PC-3 (cell line): ENCODE measurements at places on chromosomes 6 and 20. TPM values are rescaled to one million over a fixed set of nuclear protein-coding genes. Genes with fewer than 3 reads are reported as not detected.

DNA sequence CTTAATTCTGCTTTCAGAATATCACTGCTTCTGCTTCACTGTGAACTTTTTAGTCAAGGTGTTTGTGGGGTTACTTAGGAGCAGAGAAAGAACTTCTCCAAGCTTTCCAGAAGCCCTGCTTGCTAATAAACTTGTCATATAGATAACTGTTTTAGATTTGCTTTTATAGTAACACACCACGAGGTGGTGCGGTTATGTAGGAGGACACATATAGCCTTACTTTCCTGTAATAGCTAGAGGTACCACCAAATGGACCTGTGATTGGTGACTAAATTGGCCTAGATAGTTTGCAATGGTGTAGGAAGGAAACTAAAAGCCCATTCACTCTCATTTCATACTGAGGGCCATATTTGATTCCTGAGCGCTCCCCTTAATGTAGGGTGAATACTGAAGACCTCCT, 52.3 kb upstream of the BCLAF1 start:
- no peak overlapping the region for H3K4me3 ChIP-seq
- H3K27me3 ChIP-seq = no peaks in the 10 kb centered on the region
- peaks cover 3% of the 10 kb centered on the region; the same call in 1 of the 2 replicates for H3K4me1 ChIP-seq
- no peak overlapping the region for H3K27ac ChIP-seq
- no peaks in the 10 kb centered on the region for H3K36me3 ChIP-seq

DNA sequence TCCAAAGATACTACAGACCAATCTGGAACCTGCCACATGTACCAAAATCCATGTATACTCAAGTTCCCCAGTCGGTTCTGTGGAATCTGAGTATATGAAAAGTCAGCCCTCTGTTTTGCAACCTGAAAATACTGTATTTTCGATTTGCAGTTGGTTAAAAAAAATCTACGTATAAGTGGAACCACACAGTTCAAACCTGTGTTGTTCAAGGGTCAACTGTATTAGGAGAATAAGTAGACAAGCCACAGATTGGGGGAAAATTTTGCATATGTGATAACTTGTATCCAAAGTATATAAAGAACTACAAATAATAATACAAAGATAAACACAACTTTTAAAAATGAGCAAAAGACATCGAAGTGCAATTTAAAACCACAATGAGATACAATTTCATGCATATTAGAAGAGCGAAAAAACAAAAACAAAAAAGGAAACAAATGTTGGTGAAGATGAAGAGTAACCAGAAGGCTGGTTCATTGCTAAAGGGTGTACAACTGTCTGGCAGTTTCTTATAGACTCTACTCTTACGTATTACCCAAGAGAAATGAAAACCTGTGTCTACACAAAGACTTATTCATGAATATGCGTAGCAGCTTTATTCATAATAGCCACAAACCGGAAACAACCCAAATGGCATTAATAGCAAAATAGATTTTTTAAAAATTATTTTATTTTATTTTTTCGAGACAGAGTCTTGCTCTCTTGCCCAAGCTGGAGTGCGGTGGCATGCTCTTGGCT, 180.8 kb downstream of the BCAS1 start:
- H3K27ac ChIP-seq = peak overlapping the region; percentile 52; the same call in 1 of the 2 replicates
- H3K4me1 ChIP-seq = peaks cover 57% of the 10 kb centered on the region
- DNase-seq = no peak

- no peaks in the 10 kb centered on the region for H3K27me3 ChIP-seq
- H3K4me3 ChIP-seq = peak within 1 kb of the TSS; percentile 93
- DNase-seq = no peak
- H3K4me1 ChIP-seq = peaks cover 33% of the 10 kb centered on the region
Observed at GRCh38 chr6:149317644-149318571, at the start of gene TAB2. TAB2 (plus strand) TSS chr6:149317712; CDS start chr6:149369998, 52,286 bp downstream.

DNA sequence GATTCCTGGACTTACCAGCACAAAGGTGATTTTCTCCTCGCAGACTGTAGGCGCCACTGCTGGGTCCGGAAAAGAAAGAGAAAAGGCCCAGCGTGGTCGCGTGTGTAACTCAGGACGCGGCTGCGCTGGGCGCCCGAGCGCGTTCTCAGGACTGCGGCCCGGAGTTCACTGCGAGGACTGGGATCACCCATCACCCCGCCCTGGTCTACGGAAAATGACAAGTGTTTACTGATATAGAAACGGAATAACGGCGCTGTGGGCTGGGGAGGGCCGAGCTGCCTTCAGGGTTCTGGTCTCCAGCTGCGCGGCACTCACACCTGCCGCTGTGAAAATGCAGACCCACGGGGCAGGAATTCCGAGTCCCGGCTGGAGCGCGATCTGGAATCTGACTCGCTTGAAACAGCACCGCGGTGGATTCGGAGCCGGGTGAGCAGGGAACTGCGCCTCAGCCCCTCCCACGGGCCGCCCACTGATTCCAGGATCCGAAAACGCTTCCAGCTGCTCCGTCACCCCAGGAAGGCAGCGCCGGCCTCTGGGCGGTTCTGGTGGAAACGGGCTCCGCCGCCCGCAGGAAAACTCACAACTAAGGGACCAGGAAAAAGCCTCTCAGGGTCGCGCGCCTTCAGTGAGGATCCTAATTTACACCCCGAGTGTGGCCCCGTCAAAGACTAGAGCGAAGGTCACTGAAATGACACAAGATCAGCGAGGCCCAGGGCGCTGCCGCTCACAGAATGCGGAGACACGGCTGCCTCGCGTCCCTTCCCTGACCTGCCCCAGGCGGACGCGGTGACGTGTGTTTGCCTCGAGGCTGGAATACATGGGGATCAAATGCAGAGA, 34.5 kb downstream of the HLA-A start:
- peak overlapping the region; percentile 61 for H3K27ac ChIP-seq
- peak; percentile 80 for DNase-seq
- H3K36me3 ChIP-seq = no peaks in the 10 kb centered on the region
- H3K27me3 ChIP-seq = no peaks in the 10 kb centered on the region
- H3K4me1 ChIP-seq = peaks cover 16% of the 10 kb centered on the region

DNA sequence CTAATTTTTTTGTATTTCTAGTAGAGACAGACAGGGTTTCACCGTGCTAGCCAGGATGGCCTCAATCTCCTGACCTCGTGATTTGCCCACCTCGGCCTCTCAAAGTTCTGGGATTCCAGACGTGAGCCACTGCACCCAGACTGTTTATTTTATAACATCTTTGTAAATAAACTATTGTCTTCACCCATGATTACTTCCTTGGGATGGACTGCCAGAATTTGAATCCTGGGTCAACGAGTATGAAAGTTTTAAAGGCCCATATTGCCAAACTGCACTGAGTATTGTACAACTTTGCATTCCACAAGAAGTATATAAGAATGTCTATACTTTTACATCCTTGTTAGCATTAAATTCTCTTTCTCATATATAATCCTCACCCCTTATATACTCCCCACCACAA, 38.6 kb downstream of the ZHX3 start:
- H3K4me1 ChIP-seq = peaks cover 21% of the 10 kb centered on the region
- no peaks in the 10 kb centered on the region for H3K27me3 ChIP-seq
- H3K27ac ChIP-seq = no peak overlapping the region
- DNase-seq = no peak
- H3K4me3 ChIP-seq = no peak overlapping the region
- H3K36me3 ChIP-seq = no peaks in the 10 kb centered on the region

The CST4 gene
- total RNA-seq = 0.98 TPM in 1 of 2 replicates, not detected in the other

The NOTCH4 gene
- 1.7 and 1.8 TPM in 2 replicates for total RNA-seq

DNA sequence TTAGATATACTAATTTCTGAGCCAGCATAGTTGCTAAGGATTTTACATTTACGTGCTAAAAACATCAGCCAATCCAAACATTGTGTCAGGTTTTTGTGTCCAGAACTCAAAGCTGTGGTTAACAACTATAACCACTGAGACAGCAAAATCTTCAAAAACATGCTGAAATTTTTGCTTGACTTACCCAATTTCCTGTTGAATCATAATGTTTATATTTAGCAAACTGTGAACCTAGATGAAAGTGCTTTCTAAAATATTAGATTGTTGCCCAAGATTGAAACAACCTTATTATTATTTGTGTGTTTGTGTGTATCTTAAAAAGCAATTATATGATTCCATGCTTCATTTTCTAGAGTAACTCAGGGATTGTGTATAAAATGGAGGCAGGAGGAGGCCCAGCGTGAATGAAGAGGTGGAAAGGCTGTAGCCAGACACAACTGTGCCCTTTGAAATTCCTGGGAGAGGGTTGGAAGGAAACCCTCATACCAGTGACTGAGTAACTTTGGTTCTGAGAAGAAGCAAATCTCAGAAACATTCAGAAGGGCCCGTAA, 48.0 kb downstream of the ARMC2 start:
- DNase-seq = peak; percentile 38
- no peaks in the 10 kb centered on the region for H3K27me3 ChIP-seq
- H3K4me1 ChIP-seq = peaks cover 12% of the 10 kb centered on the region
- no peak overlapping the region for H3K4me3 ChIP-seq
- no peaks in the 10 kb centered on the region for H3K36me3 ChIP-seq
- H3K27ac ChIP-seq = no peak overlapping the region
